ENCODE measurements at places on chromosomes 12 and 14. TPM values are rescaled to one million over a fixed set of nuclear protein-coding genes. Genes with fewer than 3 reads are reported as not detected.

The SLC6A13 gene
- polyA plus RNA-seq = not detected

The PRIMA1 gene
- not detected for polyA plus RNA-seq

The KRT2 gene
- polyA plus RNA-seq = not detected

The BDKRB1 gene
- not detected for polyA plus RNA-seq

The GALNT8 gene
- polyA plus RNA-seq = 0.48 TPM

The TSPAN11 gene
- not detected for polyA plus RNA-seq

The PTPRO gene
- polyA plus RNA-seq = 9.4 TPM

The ATXN2 gene
- polyA plus RNA-seq = 25.1 TPM

The CMA1 gene
- not detected for polyA plus RNA-seq

The TAC3 gene
- not detected for polyA plus RNA-seq

The RTL1 gene
- polyA plus RNA-seq = not detected

The FAR2 gene
- polyA plus RNA-seq = 0.35 TPM

The MCRS1 gene
- 57.3 TPM for polyA plus RNA-seq

The APOLD1 gene
- polyA plus RNA-seq = 0.23 TPM

The HCAR2 gene
- polyA plus RNA-seq = not detected

The ACRBP gene
- polyA plus RNA-seq = 5.8 TPM

The MANSC4 gene
- 0.45 TPM for polyA plus RNA-seq

The DCN gene
- polyA plus RNA-seq = not detected

The SYNDIG1L gene
- not detected for polyA plus RNA-seq

The RNASE1 gene
- not detected for polyA plus RNA-seq

The PLEKHH1 gene
- not detected for polyA plus RNA-seq

Data from IgD-negative memory B cell (primary cell).